Activated T-cell treated with anti-CD3 and anti-CD28 coated beads, Interleukin-2, amount 50 U/mL, for 72 hours (primary cell): ENCODE measurements at places on chromosomes 1 and 21. TPM values are rescaled to one million over a fixed set of nuclear protein-coding genes. Genes with fewer than 3 reads are reported as not detected.

Gene S100A3
- total RNA-seq = not detected

Gene PDPN
- total RNA-seq = not detected

Gene PLA2G2D
- not detected for total RNA-seq

Gene NUF2
- 56.5 TPM for total RNA-seq

Gene FCAMR
- total RNA-seq = not detected

Gene OR6N1
- total RNA-seq = not detected

Gene RRP1B
- total RNA-seq = 52.6 TPM

Gene ROR1
- total RNA-seq = not detected

Gene NCMAP
- 0.76 TPM for total RNA-seq

Gene TMPRSS2
- not detected for total RNA-seq

Gene CFAP74
- not detected for total RNA-seq

DNA sequence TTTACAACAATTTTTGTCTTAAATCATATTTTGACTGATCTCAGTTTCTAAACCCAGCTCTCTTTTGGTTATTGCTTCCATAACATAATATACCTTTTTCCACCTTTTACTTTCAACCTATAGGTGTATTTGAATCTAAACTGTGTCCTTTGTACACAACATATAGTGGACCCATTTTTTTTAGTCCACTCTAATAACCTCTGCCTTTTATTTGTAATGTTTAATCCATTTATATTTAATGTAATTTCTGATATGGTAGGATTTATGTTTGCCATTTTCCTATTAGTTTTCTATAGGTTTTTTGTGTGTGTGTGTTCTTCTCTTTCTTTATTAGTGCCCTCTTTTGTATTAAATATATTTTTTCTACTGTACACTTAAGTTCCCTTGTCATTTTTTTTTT is 22.4 kb upstream of the SLAMF1 start:
- no peaks in the 10 kb centered on the region for H3K27me3 ChIP-seq
- H3K4me1 ChIP-seq = peaks cover 51% of the 10 kb centered on the region
- no peak for DNase-seq

DNA sequence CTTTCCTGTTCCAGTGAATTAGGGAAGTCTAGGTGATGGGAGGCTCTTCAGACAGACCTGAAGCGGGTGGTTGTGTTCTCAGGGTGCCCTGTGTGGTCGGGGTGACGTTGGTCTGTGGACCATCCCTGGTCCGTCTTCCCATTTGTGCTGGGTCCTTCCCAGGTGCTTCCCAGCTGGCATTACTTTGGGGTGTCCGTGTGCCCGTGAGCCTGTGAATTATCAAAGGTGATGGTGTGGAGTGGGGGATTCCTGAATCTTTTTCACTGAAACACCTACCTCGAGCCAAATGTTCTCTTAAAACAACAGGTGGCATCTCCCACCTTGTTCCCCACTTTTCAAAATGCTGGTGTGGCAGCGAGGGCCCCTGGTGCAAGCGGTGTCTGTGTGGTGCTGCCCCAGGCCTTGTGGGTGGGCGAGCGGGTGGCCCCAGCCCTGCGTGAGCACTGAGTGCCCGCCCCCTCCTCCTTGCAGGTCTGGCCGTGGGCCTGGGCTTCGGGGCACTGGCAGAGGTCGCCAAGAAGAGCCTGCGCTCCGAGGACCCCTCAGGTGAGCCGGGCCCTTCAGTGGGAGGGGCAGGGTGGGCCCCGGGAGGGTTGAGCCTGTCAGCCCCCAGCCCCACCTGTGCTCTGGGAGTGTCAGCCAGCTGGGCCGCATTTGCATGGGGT is 37.0 kb downstream of the COQ8A start:
- H3K27ac ChIP-seq = no peak overlapping the region
- H3K4me1 ChIP-seq = no peaks in the 10 kb centered on the region
- no peak for DNase-seq
- no peaks in the 10 kb centered on the region for H3K27me3 ChIP-seq
- no peak overlapping the region for H3K4me3 ChIP-seq
- H3K36me3 ChIP-seq = no peaks in the 10 kb centered on the region

GRCh38 chr1:220889333-220889732 is 10.1 kb downstream of the HLX start:
- peaks cover 85% of the 10 kb centered on the region for H3K27me3 ChIP-seq
- no peak for DNase-seq
- no peak overlapping the region for H3K4me3 ChIP-seq
- H3K27ac ChIP-seq = no peak overlapping the region

DNA sequence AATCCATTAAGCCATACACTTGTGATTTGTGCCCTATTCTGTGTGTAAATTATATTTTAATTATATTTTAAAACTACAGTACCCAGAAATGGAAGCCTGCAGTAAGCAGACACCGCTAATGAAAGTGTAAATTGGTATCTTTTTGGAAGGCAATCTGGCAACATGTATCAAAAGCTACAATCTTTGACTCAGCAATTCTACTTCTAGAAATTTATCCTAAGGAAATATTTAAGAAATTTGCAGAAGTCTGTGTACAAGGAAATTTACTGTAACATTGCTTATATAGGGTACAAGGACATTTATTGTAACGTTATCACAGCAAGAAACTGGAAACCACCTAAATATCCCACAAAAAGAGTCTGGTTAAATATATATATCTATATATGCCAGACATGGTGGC is 14.6 kb upstream of the ZMYM4 start:
- H3K27ac ChIP-seq = no peak overlapping the region
- no peaks in the 10 kb centered on the region for H3K4me1 ChIP-seq
- no peak overlapping the region for H3K4me3 ChIP-seq
- H3K27me3 ChIP-seq = no peaks in the 10 kb centered on the region
- no peaks in the 10 kb centered on the region for H3K36me3 ChIP-seq

DNA sequence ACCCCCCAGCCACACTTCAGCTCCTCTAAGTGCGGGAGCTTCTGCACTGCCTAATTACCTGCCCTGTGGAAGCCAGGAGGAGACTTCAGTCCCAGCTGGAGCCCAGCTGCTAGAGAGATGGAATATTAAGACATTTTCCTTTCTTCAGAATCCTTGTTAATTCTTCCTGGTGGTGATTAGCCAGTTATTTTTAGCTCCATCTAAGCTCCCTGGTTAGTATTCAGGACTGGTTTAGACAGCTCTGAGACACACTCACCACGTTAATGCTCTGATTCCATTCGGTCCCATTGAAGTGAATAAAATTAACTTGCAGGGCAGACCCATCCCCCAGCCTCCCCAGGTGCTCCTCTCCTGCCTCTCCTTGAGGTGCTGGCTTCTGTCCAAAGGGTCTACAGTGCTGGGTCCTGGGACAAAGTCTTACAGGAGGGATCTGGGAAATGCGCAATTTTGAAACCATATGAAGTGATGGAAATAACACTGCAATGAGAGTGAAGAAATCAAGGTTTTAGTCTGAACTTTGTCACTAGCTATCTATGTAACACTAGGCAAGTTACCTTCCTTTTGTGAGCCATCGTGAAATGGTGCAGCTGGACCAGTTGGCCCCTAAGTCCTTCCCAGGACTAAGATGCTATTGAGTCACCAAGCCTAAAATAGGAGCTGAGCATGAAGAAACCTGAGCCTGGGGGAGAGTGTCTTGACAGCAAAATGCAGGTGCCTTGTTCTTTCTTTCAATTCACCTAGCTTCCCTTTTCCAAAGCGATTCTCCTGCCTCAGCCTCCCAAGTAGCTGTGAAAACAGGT is 117.4 kb upstream of the ATP1A1 start:
- DNase-seq = no peak
- H3K36me3 ChIP-seq = no peaks in the 10 kb centered on the region
- H3K4me3 ChIP-seq = no peak overlapping the region
- H3K4me1 ChIP-seq = peaks cover 57% of the 10 kb centered on the region
- no peak overlapping the region for H3K27ac ChIP-seq

- H3K4me1 ChIP-seq = peaks cover 58% of the 10 kb centered on the region
- H3K4me3 ChIP-seq = peak overlapping the region; percentile 90
- peak overlapping the region; percentile 94 for H3K27ac ChIP-seq
- peaks cover 2% of the 10 kb centered on the region for H3K36me3 ChIP-seq
- no peaks in the 10 kb centered on the region for H3K27me3 ChIP-seq
- no peak for DNase-seq
Measured at GRCh38 chr1:145963265-145964019, 933 bp downstream of the ANKRD34A start.

DNA sequence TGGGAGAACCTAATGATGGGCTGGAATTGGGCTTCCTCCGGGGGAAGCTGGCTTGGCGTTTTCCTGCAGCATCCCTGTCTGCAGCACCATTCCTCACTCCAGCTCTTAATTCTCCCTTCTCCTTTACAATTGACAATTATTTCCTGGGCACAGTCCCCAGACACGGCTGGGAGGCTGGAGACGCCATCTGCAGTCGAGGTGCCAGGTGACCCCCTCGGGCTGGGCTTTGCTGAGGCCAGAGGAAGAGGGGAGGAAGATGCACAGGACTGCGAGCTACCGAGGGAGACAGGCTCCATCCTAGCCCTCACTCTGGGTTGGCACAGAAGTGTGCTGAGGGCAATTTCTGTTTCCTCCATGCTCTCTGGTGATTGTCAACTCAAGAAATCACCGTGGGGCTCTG is 453.8 kb downstream of the PTPRU start:
- no peaks in the 10 kb centered on the region for H3K36me3 ChIP-seq
- DNase-seq = no peak
- H3K27me3 ChIP-seq = peaks cover 31% of the 10 kb centered on the region

DNA sequence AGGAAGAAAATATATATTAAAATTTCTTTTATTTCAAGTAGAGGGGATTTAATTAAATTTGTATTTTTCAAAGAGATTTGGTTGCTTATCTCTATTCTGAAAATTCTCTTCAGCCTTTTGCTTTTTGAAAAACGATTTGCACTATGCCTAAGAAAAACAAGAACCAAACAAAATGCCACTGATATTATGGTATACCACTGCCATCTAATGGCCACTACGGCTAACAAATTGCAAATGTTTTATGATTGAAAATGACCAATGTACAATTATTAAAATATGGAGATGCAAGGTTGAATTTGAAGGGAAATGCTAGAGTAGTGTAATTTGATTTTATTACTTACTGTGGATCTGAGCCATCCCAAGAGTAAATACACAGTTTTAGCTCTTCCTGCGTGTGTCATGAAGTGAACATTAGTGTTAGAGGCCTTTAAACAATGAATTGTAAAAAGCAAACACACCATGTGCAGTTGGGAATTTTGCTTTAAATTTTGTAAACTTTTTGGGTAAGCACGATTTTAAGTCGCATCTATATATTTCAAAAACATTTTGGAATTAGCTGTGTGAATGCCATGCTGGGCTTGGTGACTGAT is 137.4 kb upstream of the USP25 start:
- H3K27ac ChIP-seq = no peak overlapping the region
- H3K4me1 ChIP-seq = no peaks in the 10 kb centered on the region
- no peak overlapping the region for H3K4me3 ChIP-seq
- no peak for DNase-seq
- H3K27me3 ChIP-seq = peaks cover 6% of the 10 kb centered on the region

- H3K4me1 ChIP-seq = no peaks in the 10 kb centered on the region
- no peaks in the 10 kb centered on the region for H3K36me3 ChIP-seq
- peaks cover 12% of the 10 kb centered on the region for H3K27me3 ChIP-seq
- H3K27ac ChIP-seq = no peak overlapping the region
Measured at GRCh38 chr21:17673261-17674020, 60.7 kb upstream of the BTG3 start.

- H3K27ac ChIP-seq = no peak overlapping the region
- H3K27me3 ChIP-seq = no peaks in the 10 kb centered on the region
- H3K4me1 ChIP-seq = peaks cover 9% of the 10 kb centered on the region
Measured at GRCh38 chr1:25500694-25501093, 42.7 kb upstream of the LDLRAP1 start.

- peaks cover 18% of the 10 kb centered on the region for H3K4me1 ChIP-seq
- no peak overlapping the region for H3K27ac ChIP-seq
- peak; percentile 51 for DNase-seq
- H3K36me3 ChIP-seq = peaks cover 7% of the 10 kb centered on the region
- no peaks in the 10 kb centered on the region for H3K27me3 ChIP-seq
- no peak overlapping the region for H3K4me3 ChIP-seq
Measured at GRCh38 chr21:29376556-29376955, 77.8 kb downstream of the BACH1 start.

DNA sequence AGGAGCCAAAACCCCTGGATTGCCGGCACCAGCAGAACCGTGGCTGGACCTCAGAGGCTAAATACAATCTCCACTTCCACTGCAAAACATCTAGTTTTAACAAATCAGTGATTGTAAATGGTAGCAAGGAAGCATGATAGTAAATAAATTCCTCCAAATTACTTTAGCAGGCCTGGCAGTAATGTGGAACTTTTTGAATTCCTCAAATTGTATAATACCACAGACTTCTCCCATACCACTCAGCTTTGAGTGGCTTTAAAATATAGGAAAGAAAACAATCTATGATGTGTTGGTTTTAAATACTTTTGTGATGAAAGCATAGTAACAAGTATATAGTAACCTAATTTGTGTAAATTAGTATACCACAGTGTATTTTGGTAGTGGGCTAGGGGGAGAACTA is 34.1 kb downstream of the NIBAN1 start:
- peaks cover 4% of the 10 kb centered on the region for H3K36me3 ChIP-seq
- DNase-seq = no peak
- H3K27me3 ChIP-seq = no peaks in the 10 kb centered on the region

- H3K4me1 ChIP-seq = no peaks in the 10 kb centered on the region
- no peaks in the 10 kb centered on the region for H3K27me3 ChIP-seq
- H3K4me3 ChIP-seq = no peak overlapping the region
- no peak for DNase-seq
- no peaks in the 10 kb centered on the region for H3K36me3 ChIP-seq
Measured at GRCh38 chr21:21907271-21907670, 909.1 kb downstream of the NCAM2 start.

DNA sequence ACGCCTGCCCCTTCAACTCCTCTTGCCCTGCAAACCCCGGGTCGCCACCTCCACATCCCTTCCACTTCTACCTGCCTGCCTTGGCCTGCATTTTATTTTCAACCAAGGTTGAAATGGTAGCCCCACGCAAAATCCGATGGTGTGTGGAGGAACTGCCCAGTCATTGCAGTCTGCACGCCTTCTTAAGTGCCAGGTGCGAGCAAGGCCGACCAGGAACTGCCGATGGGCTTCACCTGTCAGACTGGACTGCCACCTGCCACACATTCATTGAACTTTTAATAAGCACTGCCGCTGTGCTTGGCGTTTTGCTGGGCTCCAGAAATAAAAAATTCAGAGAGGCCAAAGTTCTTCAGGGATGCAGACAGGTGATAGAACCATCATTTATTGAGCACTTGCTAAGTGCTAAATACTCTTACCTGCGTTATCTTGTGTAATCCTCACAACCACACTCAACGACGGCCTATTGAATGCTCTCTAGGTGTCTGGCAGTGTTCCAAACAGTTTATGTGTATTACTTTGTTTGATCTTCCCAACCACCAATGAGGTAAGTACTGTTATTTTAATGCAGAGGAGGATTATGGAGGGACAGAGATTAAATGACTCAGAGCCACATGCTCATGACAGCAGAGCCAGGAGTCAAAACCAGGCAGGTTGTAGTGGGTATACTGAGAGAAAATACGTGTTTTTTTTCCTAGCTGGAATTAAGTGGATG is 36.2 kb downstream of the CACHD1 start:
- peak; percentile 22 for DNase-seq
- peak overlapping the region; percentile 95 for H3K4me3 ChIP-seq
- H3K27me3 ChIP-seq = no peaks in the 10 kb centered on the region
- H3K27ac ChIP-seq = peak overlapping the region; percentile 67
- H3K4me1 ChIP-seq = peaks cover 36% of the 10 kb centered on the region
- no peaks in the 10 kb centered on the region for H3K36me3 ChIP-seq
